Muscle of leg (tissue), 16 donors: ENCODE measurements at places on chromosomes 3 and 15. TPM values are rescaled to one million over a fixed set of nuclear protein-coding genes. Genes with fewer than 3 reads are reported as not detected.

MUC20 gene
- 0.66 TPM for total RNA-seq

ZBTB20 gene
- total RNA-seq = 16.6 TPM

VPS8 gene
- total RNA-seq = 126 TPM

TMEM45A gene
- 19.7 TPM for total RNA-seq

FBXL2 gene
- total RNA-seq = 8.9 TPM

USP19 gene
- 26.8 TPM for total RNA-seq

FGF7 gene
- total RNA-seq = 33.8 TPM

TLR9 gene
- total RNA-seq = 0.09 TPM

RHCG gene
- total RNA-seq = not detected

RNF7 gene
- 82.0 TPM for total RNA-seq

PRR20G gene
- not detected for total RNA-seq
